Stimulated activated CD4-positive, alpha-beta T cell treated with anti-CD3 and anti-CD28 coated beads, Interleukin-12 subunit alpha, Interleukin-12 subunit beta, amount 100 ng/mL, for 24 hours (primary cell): ENCODE measurements at places on chromosomes 12 and 14.

GRCh38 chr12:10211101-10211939 lies 1.4 kb upstream of the GABARAPL1 start:
- no peak for DNase-seq

DNA sequence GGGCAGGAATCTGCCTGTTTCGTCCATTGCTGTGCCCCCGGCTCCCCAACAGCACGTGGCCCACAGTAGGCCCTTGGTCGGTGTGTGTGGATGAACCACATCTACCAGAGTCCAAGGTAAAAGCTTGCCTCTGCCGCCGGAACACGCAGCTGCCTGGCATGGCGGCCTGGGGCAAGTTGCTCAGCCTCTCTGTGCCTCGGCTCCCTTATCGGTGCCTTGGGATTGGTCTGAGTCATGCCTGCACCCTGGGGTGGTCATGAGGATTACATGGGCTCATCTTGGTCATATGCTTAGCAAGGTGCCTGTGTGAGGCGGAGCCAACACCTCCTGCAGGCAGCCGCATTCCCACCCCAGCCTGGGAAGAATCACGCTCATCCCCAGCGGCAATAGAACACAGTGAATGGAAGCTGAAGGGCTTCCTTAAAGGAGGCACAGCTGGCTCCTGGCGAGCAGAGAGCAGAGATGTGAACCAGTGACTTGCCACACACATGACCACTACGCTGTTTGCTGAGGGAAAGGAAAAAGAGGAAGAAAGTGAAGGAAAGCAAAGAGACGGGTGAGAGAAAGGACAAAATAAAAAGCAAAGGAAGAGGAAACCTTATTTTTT lies 5.5 kb upstream of the SCARB1 start:
- DNase-seq: no peak

GRCh38 chr12:28086521-28087155 lies 103.6 kb upstream of the CCDC91 start:
- no peak for DNase-seq

DNA sequence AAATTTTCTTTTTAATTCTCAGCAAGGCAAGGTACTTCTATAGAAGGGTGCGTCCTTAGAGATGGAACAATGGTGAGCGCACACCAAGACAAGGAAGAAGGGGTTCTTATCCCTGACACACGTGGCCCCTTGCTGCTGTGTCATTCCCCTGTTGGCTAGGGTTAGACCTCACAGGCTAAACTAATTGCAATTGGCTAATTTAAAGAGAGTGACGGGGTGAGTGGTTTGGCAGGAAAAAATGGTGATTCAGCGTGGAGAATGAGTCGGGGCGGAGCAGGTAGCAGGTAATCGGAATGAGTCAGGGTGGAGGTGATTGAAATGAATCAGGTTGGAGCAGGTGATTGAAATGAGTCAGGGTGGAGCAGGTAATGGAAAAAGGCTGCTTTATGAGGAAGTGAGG lies 36.3 kb upstream of the HECTD1 start:
- no peak for DNase-seq

DNA sequence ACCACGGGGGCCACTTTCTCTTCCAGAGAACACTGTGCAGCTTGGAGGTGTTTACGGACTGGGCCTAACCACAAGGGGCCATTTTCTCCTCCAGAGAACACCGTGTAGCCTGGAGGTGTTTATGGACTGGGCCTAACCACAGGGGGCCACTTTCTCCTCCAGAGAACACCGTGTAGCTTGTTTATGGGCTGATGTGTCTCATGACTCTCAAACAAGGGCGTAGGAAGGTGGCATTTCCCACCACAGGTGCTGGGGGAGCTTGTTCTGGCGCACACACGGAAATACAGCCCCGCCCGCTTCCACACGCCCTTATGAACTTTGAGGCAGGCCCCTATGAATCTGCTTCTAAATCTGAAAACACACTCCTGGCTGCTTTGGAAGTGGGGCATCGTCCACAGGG lies 174.6 kb upstream of the SFSWAP start:
- no peak for DNase-seq

- DNase-seq: no peak
Observed at GRCh38 chr12:125852116-125852515, 786.9 kb downstream of the AACS start.

DNA sequence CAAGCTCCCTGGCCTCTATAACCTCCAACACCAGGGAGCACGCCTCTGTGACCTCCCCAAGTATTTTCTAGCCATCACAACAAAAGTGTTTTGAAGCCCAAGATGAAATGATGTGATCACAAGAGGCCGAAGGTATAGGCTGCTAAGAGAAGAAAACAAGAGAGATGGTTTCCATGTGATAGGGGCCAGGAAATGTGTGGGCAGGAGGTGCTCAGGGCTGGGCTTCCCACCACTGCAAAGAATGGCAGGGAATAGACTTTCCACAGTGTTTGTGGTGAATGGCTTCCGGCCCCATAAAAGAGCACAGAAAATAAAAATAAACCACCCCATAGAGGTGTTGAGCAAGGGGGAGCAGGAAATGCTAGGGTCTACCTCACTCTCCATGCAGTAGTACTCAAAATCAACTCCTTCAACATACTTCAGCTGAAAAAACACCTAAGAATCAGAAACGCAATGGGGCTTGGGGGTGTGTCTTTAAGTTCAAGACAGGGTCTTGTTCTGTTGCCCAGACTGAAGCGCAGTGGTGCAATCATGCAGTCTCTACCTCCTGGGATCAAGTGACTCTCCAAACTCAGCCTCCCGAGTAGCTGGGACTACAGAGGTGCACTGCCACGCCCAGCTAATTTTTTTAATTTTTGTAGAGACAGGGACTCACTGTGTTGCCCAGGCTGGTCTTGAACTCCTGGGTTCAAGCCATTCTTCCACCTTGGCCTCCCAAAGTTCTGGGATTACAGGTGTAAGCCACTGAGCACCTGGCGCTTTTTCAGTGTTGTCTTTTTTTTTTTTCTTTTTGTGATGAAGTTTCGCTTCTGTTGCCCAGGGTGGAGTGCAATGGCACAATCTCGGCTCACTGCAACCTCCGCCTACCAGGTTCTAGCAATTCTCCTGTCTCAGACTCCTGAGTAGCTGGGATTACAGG lies 27.1 kb downstream of the DAD1 start:
- no peak for DNase-seq

DNA sequence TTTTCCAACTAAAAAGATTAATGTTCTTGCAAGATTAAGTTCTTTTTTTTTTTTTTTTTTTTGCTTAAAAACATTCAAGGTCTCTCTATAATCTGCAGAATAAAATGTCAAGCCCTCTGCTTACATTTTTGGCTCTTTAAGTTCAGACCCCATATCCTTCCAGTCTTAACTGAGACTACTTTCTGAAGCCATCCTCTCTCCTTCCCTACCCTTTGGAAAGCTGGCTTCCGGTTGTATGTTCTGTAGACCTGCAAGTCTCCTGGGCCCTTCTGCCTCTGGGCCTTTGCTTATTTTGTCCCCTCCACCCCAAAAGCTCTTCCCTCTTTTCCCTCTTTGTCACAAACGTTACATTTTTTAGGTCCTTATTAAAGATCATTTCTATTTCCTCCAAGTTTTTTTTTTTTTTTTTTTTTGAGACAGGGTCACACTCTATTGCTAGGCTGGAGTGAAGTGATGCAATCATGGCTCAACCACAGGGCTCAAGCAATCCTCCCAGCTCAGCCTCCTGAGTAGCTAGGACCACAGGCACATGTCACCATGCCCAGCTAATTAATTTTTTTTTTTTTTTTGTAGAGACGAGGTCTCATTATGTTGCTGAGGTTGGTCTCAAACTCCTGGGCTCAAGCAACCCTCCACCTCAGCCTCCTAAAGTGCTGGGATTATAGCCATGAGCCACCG lies 46.5 kb downstream of the PTPRB start:
- no peak for DNase-seq

DNA sequence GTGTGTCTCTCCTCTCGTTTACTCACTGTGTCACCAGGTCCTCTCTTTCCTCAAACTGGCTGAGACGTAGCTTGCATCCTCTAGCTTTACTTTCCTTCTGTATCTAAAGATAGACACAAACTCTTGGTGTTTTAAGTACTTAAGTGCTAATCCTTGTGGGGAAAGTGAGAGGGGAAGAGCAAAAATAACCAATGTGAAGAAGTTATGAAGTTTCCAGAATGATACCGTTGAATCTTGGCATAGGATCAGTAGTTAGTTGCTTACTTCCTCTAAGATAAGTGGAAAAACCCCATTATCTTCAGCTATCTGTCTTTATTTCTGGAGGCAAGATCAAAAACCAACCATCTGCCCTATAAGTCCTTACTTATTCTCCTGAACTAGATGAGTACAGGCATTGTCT lies 10.6 kb downstream of the FAR2 start:
- DNase-seq: no peak

GRCh38 chr12:47590771-47591360 lies 115.0 kb downstream of the RPAP3 start:
- DNase-seq: no peak

DNA sequence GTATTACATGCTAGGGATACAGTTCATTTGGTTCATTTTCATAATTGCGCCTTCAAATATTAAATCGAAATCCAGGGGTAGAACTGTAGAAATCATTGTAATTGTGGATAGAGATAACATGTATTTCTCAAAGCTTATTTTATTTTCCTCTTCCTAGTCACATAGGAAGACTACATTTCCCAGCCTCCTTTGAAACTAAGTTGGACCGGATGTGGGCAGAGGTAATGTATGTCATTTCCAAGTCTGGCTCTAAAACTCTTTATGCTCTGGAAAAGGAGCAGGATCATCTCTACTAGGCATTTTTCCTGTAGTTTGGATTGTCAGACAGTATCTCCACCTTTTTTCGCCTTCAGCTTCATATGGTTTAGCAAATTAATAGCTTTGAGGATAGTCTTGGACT lies 70.1 kb upstream of the CRY1 start:
- DNase-seq: no peak

- DNase-seq: no peak
Observed at GRCh38 chr12:51600721-51601120, 9.7 kb downstream of the SCN8A start.

- DNase-seq: no peak
Observed at GRCh38 chr12:78331753-78332152, 501.1 kb downstream of the NAV3 start.
